ENCODE measurements at places on chromosomes 11 and 22.
A peak's percentile ranks its signal among the peaks of the same experiment; 100 is the strongest.

DNA sequence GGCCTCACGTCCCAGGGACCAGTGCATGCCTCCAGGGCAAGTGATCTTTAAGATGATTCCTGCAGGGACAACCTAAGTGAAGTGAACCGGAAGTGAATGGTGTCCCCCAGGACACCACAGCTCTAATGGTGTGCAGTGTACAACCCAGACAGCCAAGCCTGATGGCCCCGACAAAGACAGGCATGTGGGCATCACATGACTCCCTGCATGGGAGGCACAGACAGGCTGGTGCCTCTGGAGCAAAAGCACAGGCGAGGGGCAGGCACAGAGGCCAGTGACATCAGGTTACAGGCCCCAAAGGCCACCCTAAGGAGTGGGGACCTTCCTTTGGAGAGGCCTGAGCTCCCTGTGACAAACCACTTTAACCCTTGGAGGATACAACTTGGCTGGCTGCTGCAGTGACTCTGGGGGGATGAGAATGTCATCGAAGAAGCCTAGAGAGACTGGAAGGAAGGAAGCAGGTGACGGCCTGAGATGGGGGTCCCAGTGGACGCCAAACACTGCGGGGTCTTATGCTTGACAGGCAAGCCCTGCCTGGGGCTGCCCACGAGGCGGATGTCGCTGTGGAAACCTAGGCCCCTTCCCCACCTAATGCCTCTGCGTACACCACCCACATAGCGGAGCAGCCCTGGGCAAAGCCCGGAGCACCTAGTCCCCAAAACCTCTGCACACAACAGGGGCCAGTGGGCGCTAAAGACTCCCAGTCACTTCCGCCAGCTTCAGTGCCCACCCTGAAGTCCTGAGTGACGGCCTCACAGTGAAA, 12.4 kb downstream of the POLR3H start:
- no peak for DNase-seq

DNA sequence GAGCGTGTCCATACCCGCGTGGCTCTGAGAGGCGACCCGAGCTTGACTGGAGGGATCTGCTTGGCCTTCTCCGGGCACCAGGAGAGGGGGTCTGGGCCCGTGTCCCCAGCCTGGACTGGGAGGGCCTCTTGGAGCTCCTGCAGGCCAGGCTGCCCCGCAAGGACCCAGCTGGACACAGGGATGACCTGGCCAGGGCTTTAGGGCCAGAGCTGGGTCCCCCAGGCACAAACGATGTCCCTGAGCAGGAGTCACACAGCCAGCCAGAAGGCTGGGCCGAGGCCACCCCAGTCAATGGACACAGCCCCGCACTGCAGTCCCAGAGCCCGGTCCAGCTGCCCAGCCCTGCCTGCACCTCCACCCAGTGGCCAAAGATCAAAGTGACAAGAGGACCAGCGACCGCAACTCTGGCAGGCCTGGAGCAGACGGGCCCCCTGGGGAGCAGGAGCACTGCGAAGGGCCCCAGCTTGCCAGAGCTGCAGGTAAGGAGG, 38.2 kb downstream of the TRIOBP start:
- no peak for DNase-seq

DNA sequence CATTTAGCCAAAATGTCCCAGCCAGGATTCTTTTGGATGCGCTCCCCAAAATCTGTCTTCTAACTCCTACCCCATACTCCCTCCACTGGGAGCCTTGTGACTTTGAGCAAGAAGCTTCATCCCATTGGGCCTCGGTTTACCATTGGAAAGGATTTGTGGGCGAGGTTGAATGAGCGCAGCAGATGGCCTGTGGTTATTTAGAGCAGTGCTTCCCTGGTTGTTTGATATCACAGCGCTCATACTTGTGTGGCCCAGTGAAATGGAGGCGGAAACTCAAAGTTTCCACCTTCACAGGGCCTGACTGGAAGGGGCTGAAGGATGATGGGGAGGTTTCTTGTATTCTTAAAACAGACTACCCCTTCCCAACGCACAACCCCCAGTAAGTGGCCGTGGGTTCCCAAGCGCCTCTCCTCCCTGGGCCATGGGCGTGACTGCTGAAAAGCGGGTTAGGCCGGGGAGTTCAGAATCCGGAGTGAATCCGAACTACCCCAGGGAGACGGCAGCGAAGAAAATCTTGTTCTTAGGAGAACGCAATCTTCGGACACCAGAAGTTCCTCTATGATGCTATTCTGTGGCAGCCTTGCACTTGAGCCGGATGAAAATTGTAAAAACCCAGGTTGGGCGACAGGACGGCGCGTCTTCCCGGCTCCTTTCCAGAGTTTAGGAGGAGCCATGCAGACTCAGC, 1.2 kb upstream of the ATF4 start:
- no peak for DNase-seq

GRCh38 chr22:28802595-28803123, 2.3 kb upstream of the XBP1 start:
- no peak for DNase-seq

DNA sequence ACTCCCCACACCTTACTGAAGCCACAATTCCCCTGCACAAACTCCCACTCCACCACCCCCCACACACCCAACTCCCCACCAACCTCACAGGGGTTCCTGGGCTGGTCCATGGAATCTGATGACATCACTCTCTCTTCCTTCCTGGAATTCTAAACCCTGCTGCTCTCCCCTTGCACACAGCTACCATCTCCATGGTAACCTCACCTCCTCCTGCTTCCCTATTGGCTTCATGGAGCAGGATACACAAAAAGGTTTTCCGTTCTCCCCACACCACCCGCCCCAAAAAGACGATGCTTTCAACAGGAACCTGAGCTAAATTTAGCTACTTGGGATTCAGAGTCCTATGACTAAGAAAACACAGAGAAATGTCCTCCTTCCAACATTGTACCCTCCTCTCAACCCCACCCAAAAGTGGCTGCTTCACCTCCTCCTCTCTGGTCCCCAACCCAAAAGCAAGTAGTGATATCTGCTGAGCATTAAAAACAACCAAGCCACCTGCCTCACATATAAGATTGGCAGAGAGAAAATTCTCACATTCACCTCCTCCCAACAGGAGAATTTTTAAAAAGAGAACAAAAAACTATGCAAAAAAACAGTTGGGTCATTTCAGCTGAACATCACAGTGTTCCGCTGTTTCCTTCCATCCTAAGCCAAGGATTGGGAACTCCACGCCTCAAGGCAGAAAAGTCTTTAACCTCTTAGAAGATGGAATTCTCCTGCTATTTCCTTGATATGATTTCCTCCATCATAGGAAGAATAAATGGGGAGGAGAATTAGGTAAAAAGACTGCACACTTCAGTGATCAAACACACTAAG, 66.9 kb downstream of the RBFOX2 start:
- DNase-seq: peak; percentile 11

DNA sequence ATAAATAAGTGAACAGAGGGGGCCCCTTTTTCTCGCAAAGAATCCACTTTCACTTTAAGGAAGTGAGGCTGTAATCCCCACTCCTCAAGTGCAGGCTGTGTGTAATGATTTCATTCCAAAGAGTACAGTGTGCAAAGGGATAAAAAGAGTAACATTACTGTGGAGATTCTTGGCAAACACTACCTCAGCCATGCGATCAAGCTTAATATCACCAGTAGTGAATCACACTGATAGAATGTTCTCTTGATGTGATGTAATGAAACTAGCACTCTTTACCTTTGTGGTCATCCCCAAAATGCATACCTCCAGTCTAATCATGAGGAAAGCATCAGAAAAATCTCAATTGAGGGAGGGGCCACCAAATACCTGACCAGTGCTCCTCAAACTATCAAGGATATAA, 246.1 kb upstream of the CHORDC1 start:
- DNase-seq: no peak

- no peak for DNase-seq
These were observed 113.8 kb upstream of the NARS2 start for GRCh38 chr11:78688460-78688859.

DNA sequence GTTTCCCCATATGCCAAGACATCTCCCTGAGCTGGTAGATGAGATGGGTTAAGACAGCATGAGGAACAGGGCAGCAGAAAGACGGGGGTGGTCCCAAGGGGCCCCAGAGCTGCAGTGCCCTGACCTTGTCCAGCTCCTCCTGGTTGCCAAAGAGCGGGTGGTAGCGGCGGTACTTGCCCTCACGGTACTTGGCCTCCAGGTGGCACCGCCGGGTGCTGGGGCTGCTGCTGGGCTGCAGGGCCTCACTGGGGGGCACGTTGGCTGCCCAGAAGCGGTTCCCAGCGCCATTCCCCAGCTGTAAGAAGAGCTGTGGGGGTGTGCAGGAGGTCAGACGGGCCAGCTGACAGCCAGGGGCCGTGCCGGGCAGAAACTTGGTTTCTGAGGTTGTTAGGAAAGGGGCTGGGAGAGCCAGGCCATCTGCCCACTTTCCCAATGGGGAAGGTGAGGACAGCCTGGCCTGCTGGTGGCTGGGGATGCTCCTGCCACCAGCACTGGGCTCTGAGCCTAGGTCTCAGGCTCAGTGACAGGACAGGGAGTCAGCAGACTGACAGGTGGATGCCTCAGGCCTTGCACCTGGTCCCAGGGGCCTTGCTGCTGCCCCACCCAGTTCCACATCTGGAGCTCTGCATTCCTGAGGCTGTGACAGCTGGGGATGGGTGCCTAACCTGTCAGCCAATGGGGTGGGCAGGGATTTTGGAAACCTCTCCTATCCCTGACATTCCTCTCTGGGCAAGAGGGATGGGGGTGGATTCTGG, 30.0 kb upstream of the PDE2A start:
- no peak for DNase-seq

DNA sequence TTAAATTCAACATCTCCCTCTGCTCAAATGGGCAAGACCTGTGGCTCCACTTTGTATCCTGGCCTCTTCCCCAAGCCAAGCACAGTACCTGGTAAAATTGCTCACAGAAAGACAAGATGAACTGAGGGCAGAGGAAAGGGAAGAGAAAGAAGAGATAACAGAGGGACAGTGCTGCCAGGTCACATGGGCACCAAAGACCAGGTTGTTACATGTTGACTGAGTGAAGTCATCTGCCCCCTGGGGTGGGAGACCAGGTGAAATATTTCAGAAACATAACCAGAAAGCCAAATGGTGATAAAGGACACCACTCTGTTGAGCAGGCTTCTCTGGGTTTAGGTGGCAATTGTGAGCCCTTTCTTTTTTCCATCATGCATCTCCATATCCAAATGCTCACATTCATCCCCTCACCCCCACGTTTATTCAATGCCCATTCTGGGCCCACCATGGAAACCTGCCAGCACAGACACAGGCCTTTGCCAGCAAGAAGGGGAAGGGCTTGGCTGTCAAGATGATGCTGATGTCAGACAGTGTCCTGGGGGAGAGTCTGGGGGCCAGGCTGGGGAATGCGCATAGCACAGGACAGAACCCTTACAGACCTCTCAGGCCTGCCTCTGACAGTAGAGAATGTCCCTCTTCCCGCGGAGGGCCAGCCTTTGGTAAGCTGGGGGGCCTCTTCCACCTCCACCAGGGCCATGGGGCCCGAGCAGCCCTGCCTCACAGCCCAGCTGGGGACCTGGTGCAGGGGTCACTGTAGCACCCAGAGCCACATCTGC, 51.6 kb downstream of the DGCR2 start:
- no peak for DNase-seq

- no peak for DNase-seq
These were observed 17.8 kb downstream of the ADA2 start for GRCh38 chr22:17201285-17201945.

GRCh38 chr11:99370549-99371216, 349.9 kb downstream of the CNTN5 start:
- DNase-seq: no peak

- no peak for DNase-seq
These were observed 4.8 kb downstream of the MUC5B start for GRCh38 chr11:1227551-1228100.

DNA sequence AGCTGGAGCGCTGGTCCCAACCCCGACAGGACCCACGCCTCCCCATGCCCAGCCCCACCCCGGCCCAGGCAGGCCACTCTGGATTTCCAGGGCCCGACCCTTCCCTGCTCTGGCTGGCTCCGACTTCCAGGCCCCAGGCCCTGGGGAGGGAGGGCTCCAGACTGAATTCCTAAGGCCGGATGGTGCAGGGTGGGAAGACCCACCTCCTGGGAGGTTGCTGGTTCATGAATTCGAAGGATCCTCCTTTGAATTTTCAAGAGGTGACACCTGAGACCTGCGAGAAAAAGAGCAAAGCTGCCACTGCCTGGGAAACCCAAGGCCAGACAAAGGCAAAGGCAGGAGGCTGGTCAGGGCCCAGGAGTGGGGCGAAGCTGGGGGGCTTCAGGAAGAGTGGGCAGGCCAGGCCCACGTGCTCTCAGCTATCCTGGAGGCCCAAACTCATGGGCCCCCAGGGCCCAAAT, 47.0 kb upstream of the LINC01488 start:
- DNase-seq: no peak

DNA sequence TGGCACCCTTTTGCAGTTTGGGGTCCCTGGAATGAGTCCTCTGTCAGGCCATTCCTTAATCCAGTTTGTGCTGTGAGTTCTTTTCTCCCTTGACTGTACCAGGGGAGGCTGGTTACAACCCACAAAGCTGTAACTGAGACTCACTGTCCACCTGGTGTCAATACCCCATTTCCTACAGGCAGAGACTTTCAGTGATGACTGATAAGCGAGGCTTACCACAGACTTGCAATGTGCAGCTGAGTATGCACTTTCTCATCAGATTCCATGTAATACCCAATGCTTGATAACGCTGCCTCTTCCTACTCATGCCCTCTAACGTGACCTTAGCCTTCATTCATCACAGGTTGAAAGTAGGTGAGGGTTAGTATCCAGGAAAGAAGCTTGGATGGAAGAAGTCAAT, 120.1 kb downstream of the INSC start:
- DNase-seq: no peak

DNA sequence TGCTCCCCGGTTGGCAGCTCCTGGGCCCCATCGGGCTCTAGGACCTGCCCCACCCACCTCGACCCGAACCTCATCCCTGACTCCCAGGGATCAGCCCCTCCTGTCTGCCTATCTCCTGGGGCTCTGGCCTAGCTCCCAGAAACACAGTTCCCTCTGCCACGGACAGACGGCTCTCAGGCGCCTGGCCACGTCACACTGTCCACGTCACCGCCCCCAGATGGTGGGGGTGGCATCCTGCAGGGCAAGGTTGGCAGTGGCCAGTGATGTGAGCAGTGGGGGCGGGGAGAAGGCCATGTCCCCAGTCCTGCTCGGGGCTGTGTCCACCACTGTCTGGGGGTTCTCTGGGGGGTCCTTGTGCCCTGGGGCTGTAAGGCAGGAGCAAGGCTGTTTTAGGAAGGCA, 29.2 kb downstream of the SYT7 start:
- no peak for DNase-seq

GRCh38 chr11:64959498-64959897, 12.4 kb downstream of the MAJIN start:
- no peak for DNase-seq
